ENCODE measurements at places on chromosomes 3 and 15.

DNA sequence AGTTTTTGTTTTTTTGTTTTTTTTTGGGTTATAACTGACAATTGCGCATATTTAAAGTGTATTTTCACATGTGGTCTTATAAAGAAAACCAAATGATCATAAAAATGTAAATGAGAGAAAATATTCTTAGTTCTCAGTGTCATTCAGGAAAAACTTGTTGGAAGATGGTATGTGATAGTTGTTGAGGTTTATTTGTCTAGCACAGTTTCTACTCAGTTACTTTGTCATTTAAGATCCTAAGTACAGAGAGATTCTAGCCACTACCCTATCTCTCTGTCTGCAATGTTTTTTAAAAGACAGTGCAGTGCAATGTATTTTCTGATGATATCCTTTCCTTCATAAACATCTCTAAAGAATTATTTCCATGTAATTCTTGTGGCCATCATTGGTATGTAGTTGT is 46.1 kb downstream of the AKAP13 start:
- DNase-seq: no peak

- no peak for DNase-seq
Measured at GRCh38 chr3:39671600-39671999, 137.8 kb upstream of the MYRIP start.

GRCh38 chr3:194103983-194104751 is 31.8 kb upstream of the HES1 start:
- no peak for DNase-seq

GRCh38 chr3:135922903-135923250 is 42.7 kb upstream of the PPP2R3A start:
- no peak for DNase-seq

- no peak for DNase-seq
Measured at GRCh38 chr15:70835415-70835814, 18.5 kb downstream of the LARP6 start.

GRCh38 chr3:155211266-155211665 is 82.2 kb downstream of the STRIT1 start:
- no peak for DNase-seq

GRCh38 chr15:87433871-87434270 is 822.7 kb downstream of the NTRK3 start:
- DNase-seq: no peak

DNA sequence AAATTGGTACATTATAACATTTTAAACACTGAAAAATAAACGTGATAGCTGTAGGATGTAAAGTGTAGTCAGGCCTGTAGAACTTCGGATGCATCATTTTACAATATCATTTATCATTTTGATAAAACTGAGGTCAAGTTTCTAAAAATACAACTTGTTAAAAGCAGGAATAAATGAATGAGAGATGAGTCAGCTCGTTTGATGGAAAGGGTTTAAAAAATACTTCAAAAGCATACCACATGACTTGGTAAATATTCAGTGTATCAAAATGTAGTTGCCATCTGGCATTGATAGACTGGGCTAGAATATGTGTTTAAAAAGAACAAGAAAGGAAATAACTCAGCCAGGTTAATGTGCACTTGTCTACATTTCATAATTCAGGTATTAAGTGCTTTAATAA is 357.0 kb downstream of the TIGIT start:
- DNase-seq: no peak

DNA sequence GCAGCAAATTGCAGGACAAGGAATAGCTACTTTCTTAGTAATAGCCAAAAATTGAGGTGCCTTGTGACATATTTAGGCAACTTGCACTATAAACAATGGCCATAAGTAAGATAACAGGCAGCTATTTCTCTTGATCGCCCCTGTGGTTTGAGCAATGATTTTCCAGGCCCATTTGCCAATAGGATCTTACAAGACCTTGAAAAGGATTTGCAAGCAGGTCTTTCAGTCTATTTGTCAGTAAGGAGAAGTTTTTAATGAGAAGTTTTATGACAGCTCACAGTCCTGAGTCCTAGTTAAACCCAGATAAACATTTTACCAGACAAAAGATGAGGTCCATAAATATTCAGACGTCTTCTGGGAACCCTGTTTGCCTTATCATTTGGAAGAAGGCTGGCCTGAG is 645.5 kb downstream of the RBMS3 start:
- no peak for DNase-seq

- DNase-seq: no peak
Measured at GRCh38 chr3:264394-265156, 68.0 kb downstream of the CHL1 start.

DNA sequence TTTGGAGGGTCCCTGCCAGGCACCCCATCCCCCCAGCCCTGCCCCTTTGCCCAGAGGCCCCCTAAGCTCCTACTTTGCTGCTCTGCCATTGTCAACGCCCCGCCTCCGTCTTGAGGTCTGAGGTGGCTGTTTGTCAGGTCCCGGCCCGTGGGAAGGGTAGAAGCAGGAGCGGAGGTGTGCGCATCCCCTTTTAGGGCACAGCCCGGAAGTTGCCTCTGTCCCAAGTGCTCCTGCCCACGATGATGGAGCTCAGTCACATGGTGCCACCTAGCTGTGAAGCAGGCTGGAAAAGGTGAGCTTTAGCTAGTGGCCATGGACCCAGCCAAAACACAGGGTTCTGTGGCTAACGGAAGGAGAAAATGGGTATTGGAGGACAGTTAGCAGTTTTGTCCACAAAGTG is 28.5 kb upstream of the LCTL start:
- DNase-seq: no peak

GRCh38 chr3:89059211-89059925 is 48.1 kb upstream of the EPHA3 start:
- no peak for DNase-seq

- DNase-seq: no peak
Measured at GRCh38 chr15:67120839-67121643, 55.6 kb downstream of the SMAD3 start.

DNA sequence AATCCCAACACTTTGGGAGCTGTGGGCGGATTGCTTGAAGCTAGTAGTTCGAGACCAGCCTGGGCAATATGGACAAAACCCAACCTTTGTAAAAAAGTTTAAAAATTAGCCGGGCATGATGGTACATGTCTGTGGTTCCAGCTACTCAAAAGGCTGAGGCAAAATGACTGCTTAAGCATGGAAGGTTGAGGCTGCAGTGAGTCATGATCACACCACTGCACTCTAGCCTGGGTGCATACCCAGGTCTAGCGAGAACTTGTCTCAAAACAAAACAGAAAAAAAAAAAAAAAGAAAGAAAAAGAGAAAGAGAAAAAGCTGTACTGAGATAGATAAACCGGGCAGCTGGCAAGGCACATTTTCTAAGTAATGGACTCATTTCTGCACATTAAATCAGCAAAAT is 10.6 kb downstream of the ARPP19 start:
- DNase-seq: no peak

- DNase-seq: no peak
Measured at GRCh38 chr3:51392355-51393133, 1.5 kb downstream of the RBM15B start.

GRCh38 chr15:100116416-100117190 is 225.2 kb downstream of the ADAMTS17 start:
- no peak for DNase-seq

- no peak for DNase-seq
Measured at GRCh38 chr15:92092289-92093105, 239.0 kb downstream of the SLCO3A1 start.

Measured in glomerular endothelial cell (primary cell).